Stimulated activated effector memory CD8-positive, alpha-beta T cell treated with anti-CD3 and anti-CD28 coated beads, Interleukin-12 subunit alpha, Interleukin-12 subunit beta, amount 100 ng/mL, for 72 hours (primary cell): ENCODE measurements at places on chromosomes 7 and 10.

DNA sequence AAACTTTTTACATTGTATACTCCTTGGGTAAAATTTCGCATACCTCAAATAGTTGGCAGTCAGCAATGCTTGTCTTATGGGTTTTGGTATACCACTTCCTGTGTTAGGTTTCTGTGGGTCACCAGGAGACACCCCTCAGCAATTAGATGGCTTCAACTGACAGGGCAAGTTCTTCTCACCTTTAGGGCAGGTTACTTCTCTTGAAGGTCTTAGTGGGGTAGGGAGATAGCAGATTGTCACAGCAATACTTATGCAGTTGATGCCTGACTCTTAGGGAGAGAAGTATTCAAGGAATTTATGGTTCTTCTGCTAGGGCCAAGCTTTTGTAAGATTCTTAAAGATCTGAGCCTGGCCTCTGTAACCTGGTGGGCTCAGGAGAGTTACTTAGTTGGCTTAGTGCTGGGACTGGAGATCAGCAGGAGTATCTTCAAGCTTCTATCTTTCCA is 42.9 kb downstream of the MKLN1 start:
- DNase-seq = peak; percentile 61

- DNase-seq = peak; percentile 78
These were observed 71.4 kb downstream of the ELMO1 start for GRCh38 chr7:37377231-37377630.

GRCh38 chr10:113644185-113645120 is 19.4 kb downstream of the NRAP start:
- DNase-seq = no peak

DNA sequence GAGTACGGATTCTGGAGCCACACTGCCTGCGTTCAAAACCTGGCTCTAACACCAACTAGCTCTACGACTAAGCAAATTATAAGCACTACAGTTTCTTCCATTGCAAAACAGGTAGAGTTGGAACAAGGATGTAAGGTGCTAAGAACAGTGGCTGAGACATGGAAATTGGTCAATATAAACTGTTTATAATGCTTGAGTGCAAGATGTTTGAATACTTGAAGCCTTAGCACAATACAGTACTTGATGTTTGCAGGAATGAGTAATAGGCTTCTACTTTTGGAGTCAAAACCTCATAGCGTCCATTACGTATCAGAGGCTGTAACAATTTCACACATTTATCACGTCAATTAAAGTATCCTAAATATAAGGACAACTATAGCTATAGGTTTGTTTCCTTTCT is 6.9 kb downstream of the NT5C2 start:
- no peak for DNase-seq

GRCh38 chr10:31771331-31771831 is 157.2 kb downstream of the ARHGAP12 start:
- no peak for DNase-seq

DNA sequence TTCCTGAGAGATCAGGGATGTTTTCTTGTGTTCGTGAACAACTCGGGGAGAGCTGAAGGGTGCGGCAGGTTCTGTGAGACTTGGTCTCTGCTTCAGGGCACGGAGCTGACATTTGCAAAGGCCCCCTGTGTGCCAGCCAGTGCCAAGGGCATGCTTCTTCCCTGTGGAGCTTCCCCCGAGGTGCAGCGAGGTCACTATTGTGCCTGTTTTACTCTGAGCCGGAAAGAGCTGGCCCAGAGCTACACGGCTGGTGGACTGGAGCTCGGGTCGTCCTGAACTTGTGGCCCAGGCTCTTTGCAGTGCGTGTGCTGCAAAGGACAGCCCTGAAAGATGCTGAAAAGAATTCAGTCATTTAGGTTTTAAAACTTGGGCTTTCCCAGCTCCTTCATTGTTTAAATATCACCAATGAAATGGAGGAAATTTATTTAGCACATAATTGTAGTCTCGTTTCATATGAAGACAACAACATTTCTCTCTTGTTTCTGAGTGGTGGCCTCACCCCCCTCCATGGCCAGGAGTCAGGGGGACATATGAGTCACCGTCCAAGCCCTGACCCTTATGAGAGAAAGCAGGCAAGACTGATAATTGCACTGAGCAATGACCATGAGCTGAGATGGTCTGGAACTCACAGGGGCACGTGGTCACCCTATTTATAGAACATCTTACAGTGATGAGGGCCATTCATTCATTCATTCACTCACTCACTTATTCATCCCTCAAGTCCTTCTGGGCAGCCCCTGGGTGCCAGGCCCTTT is 102.6 kb downstream of the PTPRE start:
- no peak for DNase-seq

- DNase-seq = no peak
These were observed 186.4 kb downstream of the PDE1C start for GRCh38 chr7:31883761-31884164.

DNA sequence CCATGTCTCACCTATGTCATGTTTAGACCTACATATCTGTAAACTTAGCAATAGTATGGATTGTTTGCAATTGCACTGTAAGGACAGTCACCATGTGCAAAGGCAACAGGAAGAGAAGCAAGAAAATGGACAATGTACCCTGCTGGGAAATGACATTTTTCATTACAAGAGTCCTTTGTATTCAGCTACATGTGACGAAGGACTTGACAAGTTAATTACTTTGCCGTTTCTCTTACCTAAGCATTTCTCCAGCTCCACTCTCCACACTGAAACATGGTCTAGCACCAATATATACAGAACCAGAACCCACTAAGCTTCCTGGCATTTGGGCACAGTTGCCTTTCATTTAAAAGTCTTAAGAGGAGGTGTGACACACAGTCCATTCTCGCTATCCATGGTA is 76.6 kb upstream of the PFKP start:
- DNase-seq = no peak

DNA sequence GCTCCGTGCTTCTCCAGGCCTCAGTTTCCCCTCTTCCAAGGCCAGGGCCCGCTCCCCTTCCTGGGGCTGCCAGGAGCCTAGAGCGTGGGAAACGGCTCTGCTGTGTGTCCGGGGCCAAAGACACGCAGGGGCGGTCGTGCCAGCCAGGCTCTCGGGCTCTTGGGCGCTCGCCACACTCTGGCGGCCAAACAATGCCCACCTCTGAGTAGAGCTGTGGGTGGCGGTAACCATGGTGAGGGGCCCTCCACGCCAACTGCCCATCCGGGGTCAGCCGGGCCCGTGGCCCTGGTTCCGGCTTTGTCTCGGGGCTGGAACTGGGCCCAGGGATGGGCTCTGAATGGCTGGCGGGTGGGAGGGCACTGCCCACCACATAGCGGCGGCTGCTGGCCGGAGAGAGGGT is 16.0 kb downstream of the GRIFIN start:
- DNase-seq = no peak

DNA sequence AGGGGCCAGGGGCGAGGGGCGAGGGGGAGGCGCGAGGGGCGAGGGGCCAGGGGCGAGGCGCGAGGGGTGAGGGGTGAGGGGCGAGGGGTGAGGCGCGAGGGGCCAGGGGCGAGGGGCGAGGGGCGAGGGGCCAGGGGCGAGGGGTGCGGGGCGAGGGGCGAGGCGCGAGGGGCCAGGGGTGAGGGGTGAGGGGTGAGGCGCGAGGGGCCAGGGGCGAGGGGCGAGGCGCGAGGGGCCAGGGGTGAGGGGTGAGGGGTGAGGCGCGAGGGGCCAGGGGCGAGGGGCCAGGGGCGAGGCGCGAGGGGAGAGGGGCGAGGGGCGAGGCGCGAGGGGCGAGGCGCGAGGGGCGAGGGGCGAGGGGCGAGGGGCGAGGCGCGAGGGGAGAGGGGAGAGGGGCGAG is 192.3 kb downstream of the PTPRN2 start:
- DNase-seq = no peak

- DNase-seq = no peak
These were observed 237.2 kb upstream of the AKR1E2 start for GRCh38 chr10:4588824-4589223.

GRCh38 chr10:110492069-110492822 is 5.5 kb upstream of the DUSP5 start:
- DNase-seq = no peak

- no peak for DNase-seq
These were observed 4.9 kb upstream of the MCU start for GRCh38 chr10:72687035-72687434.

- no peak for DNase-seq
These were observed 115.0 kb upstream of the AFAP1L2 start for GRCh38 chr10:114519306-114519669.

- no peak for DNase-seq
These were observed 73.3 kb upstream of the AGK start for GRCh38 chr7:141477865-141478264.

DNA sequence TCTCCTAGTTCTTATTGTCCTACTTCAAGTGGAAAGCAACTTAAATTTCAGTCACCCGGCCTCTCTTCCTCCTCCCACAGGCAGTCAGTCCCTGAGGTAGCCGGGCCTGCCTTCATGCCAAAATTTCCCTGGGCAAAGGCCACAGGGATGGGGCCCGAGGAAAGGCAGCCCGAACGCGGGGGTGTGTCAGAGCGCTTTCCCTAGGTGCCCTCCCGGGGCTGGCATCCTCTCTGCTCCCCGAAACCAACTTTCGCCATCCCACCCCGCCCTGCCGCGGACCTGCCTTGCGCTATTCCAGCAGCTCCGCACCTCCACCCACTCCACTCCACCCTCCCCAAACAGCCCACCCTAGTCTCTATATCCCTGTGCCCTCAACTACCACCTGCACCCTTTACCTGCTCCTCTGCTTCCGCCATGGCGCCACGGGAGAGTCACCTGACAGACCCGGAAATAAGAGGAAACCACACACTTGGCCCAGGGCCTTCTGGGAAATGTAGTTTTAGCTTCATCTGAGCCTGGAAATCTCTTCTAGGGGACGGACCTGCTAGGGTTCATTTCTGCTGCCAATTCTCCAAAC is at the start of gene VPS41:
Gene VPS41, minus strand, starts transcription at position 433 of the 577 bp plus-strand sequence. Its CDS starts 17 bp downstream, at position 416.
- DNase-seq = peak; percentile 51

GRCh38 chr10:34224639-34225038 is 590.5 kb downstream of the PARD3 start:
- no peak for DNase-seq

DNA sequence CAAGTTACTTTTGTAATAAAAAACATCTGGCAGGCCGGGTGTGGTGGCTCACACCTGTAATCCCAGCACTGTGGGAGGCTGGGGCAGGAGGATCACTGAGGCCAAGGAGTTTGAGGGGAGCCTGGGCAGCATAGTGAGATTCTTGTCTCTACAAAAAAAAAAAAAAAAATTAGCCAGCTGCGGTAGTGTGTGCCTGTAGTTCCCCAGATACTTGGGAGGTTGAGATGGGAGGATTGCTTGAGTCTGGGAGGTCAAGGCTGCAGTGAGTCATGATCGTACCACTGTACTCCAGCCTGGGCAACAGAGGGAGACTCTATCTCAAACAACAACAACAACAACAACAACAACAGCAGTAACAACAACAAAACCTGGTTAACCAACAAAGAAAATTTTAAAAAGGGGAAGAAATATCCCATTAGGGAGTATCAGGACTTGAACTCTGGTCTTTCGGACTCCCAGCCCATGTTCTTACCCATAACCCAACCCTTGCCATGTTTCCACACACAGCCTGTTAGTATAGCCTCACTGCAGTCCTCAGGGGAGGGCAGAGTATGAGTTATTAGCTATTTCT is 17.2 kb downstream of the PALD1 start:
- no peak for DNase-seq

DNA sequence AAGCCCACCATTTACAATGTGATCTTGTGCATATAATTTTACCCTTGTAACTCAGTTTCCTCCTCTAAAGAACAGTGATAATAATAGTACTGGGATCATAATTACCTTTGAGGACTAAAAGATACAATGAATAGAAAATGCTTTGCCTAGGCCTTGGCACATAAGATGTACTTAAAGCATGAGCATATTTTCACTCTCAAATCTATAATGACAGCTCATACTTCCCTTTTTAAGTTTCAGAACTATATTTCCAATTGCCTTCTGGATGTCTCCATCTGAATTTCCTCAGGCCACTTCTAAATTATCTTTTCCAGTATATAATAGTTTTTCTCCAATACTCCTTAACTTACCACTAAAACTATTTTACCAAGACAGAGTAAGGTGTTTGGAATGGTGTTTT is 13.3 kb upstream of the ITGB8 start:
- no peak for DNase-seq

DNA sequence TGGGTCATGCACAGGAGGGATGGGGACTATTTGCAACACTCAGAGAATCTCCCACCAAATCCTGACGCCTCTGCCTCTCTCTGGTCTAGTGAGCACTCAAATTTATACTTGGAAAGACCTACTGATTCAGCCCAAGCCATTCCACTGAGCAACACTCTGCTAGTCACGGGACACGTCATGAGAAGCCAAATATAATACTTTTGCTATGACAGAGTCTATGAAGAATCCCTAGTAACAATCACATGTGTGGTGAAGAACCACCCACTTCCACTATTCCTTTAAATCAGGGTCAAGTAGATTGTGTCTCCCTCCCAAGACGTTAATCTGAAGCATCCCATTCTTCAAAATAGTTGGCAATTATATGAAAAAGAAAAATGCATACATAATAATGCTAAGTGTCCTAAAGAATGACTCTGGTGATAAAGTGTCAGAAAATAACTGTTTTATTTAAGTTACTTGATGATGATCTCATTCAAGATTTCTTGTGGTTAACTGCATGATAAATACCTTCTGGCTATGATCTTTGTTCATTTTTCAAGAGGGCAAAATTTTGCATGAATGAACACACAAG is 28.5 kb downstream of the CHCHD3 start:
- DNase-seq = no peak

- DNase-seq = no peak
These were observed 78.0 kb upstream of the MACROH2A2 start for GRCh38 chr10:69974551-69975155.
